ENCODE measurements at places on chromosomes 2 and 18. TPM values are rescaled to one million over a fixed set of nuclear protein-coding genes. Genes with fewer than 3 reads are reported as not detected.

Gene FSIP2
- total RNA-seq = 10.6 TPM

Gene RNF103
- total RNA-seq = 72.3 TPM

Gene PTGR3
- total RNA-seq = 54.6 TPM

Gene RAPGEF4
- total RNA-seq = 1.2 TPM

Gene SPP2
- not detected for total RNA-seq

Gene GNAL
- total RNA-seq = 4.4 TPM

Gene GPR45
- not detected for total RNA-seq

Gene ZNF397
- total RNA-seq = 20.1 TPM

Gene KCNIP3
- total RNA-seq = 3.0 TPM

Gene TNP1
- not detected for total RNA-seq

Gene RFTN2
- total RNA-seq = 1.9 TPM

DNA sequence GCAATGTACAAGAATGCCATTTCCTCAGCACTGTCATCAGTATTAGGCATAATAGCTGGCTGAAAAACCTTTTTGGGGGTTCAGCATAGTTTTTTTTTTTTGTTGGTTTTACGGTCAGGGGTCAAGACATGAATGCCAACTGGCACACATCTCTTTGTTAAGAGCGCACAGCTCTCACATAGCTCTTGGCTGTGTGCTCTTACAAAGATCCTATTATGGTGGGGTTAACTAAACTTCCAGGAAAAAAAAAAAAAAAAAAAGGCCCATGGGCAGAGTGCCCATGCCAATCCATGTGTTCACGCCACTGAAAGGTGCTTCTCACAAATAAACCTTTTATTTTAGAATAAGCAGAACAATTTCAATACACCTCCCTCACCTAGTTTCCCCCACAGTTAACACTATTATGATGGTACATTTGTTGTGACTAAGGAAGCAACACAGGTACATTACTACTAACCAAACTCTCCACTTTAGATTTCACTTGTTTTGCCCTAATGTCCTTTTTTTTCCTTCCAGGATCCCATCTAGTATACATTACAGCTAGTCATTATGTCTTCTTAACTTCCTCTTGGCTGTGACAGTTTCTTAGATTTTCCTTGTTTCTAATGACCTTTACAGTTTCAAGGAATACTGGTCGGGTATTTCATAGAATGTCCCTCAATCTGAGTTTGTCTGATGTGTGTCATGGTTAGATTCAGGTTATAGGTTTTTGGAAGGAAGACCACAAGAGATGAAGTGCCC is 56.3 kb downstream of the C2orf74 start:
- DNase-seq = no peak

- no peak for DNase-seq
Observed at GRCh38 chr2:153917570-153917969, 45.8 kb downstream of the GALNT13 start.

GRCh38 chr2:149625671-149626070 is 38.1 kb upstream of the MMADHC start:
- DNase-seq = no peak

DNA sequence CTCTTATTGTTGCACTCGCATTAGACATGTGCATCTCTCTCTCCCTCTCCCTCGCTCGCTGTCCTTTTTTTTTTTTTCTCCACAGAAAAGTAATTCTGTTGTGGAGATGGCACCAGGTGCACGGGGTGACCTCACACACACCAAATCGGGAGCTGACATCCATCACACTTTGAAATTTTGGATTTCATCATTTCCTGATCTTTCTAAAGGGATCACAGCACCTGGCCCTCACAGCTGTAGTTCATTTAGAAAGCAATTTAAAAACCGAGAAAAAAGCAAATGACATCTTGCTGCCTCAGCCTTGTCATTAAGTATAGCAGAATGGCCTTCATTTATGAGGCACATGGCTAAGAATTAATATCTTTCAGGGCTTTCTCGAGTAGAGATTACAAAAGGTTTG is 717.2 kb downstream of the RNF144A start:
- no peak for DNase-seq

DNA sequence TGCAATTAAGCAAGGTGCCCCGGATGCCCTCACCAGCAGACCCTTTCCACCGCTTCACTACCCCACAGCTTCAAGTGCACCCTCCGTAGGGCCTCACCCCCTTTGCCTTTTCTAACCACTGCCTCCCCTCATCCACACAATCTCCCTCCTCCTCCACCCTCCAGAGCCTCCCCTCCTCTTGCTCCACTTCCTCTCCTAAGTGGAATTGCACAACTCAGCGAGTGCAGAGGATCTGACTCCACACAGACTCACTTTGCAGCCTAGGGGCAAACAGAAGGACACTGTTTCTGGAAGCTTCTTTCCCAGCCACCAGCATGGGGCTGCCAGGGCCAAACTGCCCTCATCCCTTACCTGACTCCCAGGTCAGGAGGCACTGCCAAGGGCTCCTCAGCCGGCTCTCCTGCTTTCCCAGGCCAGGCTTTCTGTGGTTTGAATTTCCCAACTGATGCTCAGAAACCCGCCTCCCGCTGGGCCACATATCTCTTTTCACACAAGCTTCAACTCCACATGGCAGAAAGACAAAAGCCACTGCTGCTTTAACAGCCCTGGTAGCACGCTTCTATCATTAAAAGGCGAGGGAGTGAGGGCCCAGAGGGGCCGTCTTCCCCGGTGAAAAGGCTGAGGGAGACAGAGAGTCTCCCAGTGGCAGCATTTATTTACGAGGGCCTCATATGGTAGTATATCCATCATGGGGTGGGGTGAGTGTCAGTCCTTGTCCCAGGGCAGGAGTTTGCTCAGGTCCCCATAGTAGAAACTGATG is 74.7 kb upstream of the MGAT4A start:
- no peak for DNase-seq

GRCh38 chr2:117785740-117786139 is 28.8 kb upstream of the DDX18 start:
- DNase-seq = peak; percentile 13

GRCh38 chr2:119419065-119419464 is 12.6 kb upstream of the TMEM37 start:
- DNase-seq = no peak

DNA sequence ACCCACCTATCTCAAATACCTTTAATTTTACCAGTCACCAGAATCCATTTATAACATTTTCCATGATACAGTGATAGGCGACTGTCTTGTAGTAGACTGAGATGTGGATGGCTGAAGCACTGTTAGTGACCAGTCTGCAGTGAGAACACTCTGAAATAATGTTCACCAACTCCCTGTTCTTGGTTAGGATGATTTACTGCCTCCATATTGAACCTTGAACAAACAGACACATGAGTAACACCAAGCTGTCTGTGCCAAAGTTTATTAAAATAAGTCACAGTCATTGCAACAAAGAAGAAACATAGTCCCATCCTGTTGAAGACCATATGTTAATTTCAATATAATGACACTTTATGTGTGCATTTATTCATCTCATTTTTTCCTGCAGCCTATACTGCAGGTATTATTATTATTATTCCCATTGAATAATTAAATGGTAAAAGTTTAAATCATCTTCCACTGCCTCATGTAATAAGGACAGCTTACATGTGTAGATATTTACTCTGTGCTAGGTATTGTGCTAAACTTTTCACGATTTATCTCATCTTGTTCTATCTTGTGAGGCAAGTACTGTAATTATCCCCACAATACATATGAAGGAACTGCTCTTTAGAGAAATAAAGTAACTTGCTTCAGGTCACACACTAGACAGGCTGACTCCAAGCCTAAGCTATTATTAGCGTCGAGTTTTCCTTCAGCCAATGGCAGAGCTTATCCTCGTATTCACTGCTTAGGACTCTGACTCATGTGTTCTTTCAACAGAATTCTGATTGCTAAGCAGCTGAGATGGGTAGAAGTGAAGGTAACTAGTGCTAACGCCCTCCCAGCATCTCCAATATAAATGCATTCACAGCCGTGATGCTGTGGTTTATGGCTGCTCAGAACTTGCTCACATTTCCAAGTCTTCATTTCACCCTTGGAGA is 62.5 kb downstream of the ONECUT2 start:
- DNase-seq = no peak

DNA sequence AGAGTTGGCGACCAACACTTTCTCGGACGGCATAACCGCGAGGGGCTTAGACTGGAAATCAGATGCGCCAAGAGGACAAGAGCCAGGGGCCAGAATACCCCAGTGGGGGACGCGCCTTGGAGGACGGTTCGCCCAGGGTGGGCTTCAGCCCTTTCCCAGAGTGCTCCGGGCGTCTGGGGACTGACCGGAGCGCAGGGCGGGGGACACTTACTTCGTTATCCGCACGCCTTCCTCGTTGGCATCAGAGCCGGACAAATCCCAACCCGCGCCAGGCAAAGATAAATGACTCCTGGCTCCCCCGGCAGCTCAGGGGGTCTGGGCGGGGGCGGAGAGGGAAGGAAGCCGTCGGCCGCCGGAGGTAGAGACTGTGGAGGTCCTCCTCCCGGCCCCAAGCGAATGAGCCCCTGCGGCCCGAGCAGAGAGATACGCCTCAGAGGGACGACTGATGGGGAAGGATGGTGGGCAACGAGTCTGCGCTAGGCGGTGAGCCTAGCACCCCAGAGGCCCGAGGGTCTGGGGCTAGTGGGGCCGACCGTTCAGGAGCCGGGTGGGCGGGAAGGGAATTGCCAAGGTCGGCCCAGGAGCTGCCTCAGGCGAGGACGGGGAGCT is 4.7 kb upstream of the SATB2 start:
- DNase-seq = no peak

DNA sequence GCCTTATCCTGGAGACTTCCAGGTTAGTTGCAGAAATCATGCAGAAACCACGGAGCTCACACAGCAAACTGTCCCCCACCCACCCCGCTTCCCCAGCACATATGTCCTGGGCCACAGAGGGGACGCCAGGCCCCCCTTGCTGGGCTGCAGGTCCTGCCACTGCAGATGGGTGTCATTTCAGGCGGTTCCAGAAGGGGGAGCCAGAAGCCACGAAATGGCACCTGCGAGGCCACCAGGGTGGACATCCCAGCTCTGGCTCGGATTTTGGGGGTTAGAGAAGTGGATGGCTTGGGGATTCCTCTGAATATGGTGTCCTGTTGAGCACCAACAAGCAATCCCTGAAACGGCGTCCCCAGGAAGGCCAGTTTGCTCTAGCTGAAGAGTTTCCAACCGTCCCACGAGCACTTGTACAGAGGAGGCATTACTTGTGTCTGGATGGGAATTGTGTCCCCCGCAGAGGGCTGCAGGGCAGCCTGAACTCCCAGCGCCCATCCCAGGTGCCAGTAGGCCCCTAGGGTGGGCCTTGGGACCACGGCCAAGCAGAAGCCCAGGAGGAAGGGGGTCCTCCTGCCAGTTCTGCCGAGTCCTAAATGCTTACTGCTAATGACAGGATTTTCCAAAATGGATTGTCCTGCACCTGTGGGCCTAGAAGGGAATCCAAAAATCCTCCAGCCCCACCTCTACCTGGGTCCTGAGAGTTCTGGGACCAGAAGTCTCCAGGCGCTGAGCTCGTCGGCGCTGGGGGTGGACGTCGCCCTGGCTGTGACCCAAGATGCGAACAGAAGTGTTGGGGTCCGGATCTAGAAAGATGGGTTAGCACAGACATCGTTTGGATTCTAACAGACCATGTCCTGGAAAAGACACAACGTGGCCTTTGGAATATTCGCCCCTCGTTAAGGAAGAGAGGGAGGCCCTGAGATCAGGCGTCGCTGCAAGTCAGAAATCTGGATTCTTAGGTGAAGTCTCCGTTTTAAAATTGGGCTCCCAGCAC is 14.6 kb upstream of the NFATC1 start:
- peak; percentile 76 for DNase-seq

DNA sequence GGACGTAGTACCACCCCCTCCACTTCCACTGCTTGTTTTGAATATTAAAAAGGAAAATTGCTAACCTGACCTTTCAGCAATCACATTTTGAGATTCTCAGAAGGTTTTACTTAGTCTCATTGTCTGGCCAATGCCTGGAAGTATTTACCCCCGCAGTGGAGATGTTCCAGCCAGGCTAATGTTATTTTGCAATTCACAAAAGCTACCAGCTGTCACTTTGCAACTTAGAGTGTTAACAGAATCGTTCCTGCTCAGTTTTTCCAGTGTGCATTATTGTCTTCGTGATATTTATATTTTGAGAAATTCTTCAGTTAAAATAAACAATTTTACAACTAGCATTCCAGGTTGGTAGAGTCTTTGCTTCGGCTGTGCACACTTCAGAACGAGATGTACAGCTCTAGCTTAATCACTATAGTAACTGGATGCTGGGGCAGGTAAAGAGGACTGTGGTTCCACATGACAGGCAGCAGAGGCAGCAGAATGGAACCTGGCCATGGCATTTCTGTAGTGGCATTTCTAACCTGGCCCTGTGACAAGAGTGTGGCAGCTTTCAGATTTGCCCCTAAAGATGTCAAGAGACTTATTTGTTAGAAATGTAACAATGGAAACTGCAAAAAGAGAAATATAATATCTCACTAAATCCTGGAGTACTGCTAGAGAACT is 85.1 kb downstream of the DTNA start:
- no peak for DNase-seq

GRCh38 chr2:172455121-172455515 is 27.7 kb downstream of the ITGA6 start:
- no peak for DNase-seq

DNA sequence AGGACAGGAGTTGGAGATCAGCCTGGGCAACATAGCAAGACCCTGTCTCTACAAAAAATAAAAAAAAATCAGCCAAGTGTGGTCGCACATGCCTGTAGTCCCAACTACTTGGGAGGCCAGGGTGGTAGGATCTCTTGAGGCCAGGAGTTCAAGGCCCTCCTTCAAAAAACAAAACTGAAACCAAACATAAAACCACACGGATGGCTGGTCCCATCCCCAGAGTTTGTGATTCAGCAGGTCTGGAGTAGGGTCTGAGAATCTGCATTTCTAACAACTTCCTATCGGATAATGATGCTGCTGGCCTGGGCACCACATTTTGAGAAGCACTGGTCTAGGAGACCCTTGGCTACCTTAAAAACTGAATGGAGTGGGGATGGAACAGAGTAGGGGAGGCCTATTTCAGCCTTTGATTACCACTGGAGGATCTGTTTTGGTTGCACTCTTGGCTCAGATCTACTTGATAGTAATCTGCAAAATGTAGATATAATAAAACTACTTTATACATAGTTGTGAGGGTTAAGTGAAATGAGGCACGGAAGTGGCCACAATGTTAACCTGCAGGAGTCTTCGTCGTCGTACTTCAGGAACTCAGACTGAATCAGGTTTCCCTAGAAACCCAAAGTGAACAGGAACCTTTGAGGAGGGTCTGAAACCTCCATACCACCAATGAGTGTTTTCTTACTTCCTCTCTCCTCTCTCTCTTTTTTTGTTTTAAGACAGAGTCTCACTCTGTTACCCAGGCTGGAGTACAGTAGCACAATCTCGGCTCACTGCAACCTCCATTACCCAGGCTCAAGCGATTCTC is 25.5 kb upstream of the NFE2L2 start:
- no peak for DNase-seq

- DNase-seq = no peak
Observed at GRCh38 chr2:113234721-113235346, 43.9 kb downstream of the PAX8 start.

- DNase-seq = no peak
Observed at GRCh38 chr2:181268174-181268867, 188.9 kb upstream of the ITGA4 start.

GRCh38 chr18:45554389-45554737 is 60.9 kb upstream of the SLC14A2 start:
- DNase-seq = no peak
